ENCODE measurements at places on chromosomes 13 and 19.

GRCh38 chr13:90230311-90230710, 1117.2 kb upstream of the MIR17HG start:
- no peak for DNase-seq

GRCh38 chr19:18477974-18478373, 40.0 kb upstream of the ISYNA1 start:
- no peak for DNase-seq

GRCh38 chr13:50894012-50894411, 15.6 kb upstream of the RNASEH2B start:
- no peak for DNase-seq

DNA sequence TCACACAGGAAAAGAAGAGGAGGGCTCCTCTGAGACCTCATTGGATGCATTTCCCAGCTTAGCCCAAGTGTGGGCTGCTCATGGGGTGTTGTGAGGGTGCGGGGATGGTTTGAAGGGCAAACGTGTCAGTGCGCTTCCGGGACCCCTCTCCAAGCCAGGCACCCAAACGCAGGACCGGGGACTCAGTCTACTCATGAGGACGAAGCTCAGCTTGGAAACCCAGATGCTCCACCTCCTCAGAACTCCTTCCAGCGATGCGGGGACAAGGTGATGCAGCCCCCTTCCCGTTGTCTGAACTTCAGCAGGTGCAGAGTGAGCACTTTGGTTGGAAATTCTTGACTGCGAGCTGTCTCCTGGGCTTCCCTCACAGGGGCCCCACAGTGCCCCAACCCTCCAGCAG, 33.1 kb upstream of the MTIF3 start:
- no peak for DNase-seq

DNA sequence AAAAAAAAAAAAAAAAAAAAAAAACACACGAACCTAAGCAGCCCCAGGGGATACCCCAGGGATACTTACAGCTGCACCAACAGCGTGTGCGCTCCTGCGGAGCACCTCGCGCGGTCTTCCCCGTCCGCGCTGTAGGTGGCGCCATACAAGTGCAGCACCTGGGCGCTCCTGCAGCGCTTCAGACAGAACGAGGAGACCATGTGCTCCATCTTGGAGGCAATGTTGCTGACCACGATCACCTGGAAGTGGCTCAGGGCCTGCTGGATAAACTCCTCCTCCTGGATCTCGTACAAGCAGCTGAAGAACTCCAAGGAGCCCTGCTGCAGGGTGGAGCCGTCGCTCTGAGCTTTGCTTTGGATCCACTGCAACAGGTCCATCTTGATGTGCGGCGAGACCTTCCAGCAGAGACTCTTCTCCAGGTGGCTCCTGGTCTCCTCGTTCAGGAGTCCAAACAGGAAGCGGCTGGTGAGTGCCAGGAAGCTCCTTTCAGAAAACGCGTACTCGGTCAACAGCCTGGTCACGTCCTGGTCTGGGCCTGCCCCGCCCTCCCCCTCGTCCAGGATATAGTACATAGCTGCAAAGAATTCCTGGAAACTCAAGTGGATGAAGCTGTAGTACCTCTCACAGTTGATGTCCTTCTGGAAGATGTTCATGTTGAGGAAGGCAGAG, 14.5 kb downstream of the NLRP12 start:
- no peak for DNase-seq

- no peak for DNase-seq
Observed at GRCh38 chr13:43924549-43925245, 45.0 kb downstream of the LACC1 start.

GRCh38 chr13:37129866-37130265, 24.4 kb upstream of the CSNK1A1L start:
- DNase-seq = no peak

DNA sequence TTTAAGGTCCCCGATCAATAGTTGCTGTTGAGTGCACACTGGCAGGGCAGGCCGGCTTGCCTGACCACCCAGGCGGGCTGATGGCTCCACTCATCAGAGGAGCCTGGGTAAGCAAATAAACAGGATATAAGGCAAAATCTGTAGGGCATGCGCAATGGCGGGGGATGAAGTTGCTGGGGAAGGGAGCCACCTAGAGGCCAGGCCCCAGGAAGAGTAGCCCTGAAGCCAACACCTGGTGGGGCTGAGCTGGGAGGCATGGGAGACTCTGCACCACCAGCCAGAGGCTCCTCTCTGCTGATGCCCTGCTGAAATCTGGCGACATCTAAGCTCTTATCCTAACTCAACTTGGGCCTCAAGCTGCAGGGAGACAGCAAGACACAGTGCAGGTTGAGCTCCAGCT, 324.3 kb downstream of the ZNF536 start:
- DNase-seq = peak; percentile 11

GRCh38 chr13:20360041-20360491, 127.9 kb upstream of the GJB6 start:
- peak; percentile 8 for DNase-seq

GRCh38 chr19:18386543-18387271, 749 bp downstream of the GDF15 start:
- no peak for DNase-seq

DNA sequence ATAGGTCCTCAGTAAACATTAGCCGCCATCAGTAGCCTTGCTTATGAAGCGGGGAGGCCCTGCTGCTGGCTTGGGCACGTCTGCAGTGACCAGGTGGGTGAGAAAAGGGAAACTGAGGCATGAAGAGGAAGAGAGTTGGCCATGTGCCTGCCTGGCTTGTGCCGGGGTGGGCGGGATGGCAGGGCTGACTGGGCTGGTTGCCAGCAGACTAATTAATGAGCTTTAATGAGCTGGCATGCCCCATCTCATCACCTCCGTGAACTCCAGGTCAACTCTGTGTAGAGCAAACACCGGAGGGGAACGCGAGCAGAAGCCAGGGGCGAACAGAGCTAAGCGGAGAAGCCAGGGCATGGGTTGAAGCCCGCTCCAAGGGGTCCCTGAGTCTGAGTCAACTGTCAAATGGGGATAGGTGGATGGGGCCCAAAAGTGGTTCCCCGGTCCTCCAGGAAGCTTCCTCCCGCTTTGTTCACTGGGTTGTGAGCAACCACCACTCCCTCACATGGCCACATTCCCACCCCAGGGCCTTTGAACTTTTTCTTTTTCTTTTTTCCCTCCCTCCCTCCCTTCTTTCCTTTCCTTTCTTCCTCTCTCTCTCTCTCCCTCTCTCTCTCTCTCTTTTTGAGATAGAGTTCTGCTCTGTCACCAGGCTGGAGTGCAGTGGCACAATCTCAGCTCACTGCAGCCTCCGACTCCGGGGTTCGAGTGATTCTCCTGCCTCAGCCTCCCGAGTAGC, 8.7 kb downstream of the NR2F6 start:
- no peak for DNase-seq

GRCh38 chr13:35093356-35093755, 151.3 kb downstream of the NBEA start:
- no peak for DNase-seq

GRCh38 chr13:74243637-74244526, 109.7 kb upstream of the KLF12 start:
- peak; percentile 63 for DNase-seq

DNA sequence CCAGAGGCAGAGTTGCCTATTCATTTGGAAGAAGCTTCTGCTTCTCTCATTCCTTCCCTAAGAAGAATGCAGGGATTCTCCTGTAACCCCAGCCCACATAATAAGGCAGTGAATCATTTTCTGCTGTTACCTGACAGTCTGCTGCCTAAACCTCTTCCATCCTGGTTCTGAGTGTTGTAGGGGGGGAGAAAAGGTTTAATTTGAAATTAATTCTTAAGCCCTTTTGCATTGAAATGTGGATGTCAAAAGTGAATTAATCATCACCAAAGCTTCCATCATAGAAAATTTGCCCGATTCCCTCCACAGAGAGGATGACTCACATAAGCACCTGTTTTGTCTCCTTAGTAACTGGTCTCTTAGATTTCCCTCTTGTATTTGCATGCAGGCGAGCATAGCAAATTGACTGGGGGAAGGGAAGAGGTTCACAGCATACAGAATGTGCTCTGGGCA, 146.7 kb upstream of the FNDC3A start:
- peak; percentile 27 for DNase-seq

DNA sequence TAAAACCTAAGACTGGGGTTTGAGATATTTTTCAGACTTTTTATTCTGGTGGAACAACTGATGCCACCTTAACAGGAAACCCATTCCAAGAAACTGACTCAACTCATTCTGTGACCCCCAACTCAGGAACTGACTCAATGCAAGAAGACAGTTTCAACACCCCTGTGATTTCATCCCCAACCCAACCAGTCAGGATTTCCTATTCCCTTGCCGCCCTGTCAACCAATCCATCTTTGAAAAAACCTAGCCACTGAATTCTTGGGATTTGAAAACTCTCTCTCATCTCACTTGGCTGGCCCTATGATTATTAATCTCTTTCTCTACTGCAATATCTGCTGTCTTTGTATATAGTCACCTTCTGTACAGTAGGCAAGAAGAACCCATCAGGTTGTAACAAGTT, 1211.9 kb upstream of the ATXN8OS start:
- DNase-seq = no peak

GRCh38 chr19:48292798-48293197, 22.9 kb downstream of the ZNF114 start:
- no peak for DNase-seq

GRCh38 chr19:35153701-35154524, 622 bp upstream of the FXYD5 start:
- peak; percentile 68 for DNase-seq

GRCh38 chr13:112260108-112261055, 115.8 kb upstream of the SPACA7 start:
- no peak for DNase-seq

GRCh38 chr13:73464758-73465616, 406.2 kb downstream of the KLF5 start:
- no peak for DNase-seq

- no peak for DNase-seq
Observed at GRCh38 chr13:41678848-41679247, 221.5 kb downstream of the RGCC start.

GRCh38 chr13:20258208-20258962, 26.3 kb upstream of the GJB6 start:
- no peak for DNase-seq

GRCh38 chr19:8204961-8205360, 4.2 kb upstream of the CERS4 start:
- no peak for DNase-seq

DNA sequence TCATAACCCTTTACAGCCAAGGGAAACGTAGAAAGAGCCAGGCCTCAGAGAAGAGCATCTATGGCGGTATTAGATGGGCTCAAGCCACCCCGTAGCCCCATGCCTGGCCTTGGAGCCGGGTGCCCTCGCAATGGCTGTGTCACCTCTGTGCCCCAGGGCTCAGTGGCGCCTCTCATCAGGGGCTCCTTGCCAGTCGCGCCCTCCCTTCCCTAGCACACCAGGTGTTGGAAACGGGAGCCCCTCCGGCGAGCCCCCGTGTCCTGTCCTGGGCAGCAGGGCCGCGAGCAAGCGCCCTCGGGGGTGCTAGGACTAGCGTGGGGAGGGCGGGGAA, 453 bp downstream of the ZNF256 start:
- DNase-seq = no peak

DNA sequence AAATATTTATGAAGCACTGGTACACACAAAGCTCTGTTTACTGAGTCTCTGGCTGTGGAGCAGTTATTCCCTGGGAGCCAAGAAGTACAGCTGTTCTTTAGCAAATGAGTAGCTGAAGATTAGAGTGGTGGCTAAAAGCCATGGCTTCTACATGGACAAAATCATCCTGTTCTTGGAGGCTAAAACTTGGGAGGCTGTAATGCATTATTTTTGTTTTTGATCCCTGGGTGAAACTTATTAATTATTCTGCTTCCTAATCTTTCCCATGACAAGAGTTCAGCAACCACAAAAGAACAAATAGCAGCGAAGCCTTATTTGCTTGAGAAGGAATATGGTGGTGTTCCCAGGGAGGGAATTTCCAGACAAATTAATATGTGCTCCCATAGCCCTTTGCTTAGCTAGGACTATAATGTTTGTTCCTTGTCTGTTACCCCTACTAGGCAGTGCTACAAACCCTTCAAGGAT, 109.5 kb downstream of the DCT start:
- DNase-seq = no peak

- no peak for DNase-seq
Observed at GRCh38 chr13:113995051-113995601, 21.2 kb upstream of the C13orf46 start.

- no peak for DNase-seq
Observed at GRCh38 chr13:23600534-23600933, 30.3 kb downstream of the TNFRSF19 start.

DNA sequence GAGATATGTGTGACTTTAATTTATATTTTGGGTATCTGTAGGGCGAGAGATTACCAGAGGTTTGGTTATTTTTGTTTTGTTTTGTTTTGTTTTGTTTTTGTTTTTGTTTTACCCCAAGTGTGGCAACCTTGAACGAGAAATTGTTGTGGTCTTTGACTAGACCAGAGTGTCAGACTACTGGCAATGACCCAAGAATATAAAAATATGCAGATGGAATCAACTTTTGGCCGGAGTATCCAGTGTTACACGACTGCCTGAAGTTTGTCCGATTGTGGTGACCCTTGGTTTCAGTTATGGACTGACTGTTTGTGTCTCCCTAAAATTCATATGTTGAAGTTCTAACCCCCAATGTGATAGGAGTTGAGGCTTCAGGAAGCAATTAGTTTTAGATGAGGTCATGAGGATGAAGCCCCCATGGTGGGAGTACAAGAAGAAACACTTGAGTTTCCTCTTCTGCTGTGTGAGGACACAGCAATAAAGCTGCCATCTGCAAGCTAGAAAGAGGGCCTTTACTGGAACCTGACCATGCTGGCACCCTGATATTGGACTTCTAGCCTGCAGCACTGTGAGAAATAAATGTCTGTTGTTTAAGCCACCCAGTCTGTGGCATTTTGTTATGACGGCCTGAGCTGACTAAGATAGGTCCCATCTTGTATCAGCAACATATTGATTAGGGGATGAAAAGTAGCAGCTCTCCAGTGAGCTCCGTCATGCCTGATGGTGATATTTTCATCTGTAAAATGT, 261.7 kb downstream of the MTUS2 start:
- DNase-seq = no peak

DNA sequence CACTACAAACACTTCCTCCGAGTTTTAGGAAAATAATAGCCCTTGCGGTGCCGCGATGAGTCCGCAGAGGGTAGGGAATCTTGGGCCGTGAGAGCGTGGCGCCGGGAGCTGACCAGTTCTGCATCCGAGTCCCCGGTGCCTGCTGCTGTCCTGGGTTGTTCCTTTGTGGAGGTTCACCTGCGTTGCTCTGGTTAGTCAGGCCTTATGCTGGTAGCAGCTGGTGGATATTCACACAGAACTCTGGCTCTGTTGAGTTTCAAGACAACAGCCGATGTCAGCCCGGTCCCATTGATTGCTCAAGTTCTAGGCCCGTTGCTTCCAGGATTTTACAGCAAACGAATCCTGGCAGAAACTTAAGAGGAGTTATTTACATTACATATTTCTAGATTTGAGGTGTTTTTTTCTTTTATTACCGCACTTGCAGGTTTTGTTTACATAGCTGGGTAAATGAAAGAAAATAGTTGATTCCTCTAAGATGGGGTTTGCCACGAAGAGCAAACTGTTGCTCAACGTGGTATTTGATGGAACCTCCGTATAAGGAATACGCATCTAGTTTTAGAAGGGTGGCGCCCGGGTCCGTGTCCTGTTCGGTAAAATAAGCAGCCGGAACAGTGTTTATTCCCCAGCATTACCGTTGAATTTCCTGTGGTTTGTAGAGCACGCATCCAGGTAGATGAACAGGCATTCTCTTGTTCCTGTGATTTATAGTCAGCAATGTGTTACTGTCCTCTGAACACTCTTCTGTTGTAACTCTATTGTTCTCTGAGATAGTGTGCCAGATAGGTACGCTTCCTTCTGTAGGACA, 1.3 kb downstream of the CLDN10 start:
- DNase-seq = no peak

- peak; percentile 69 for DNase-seq
Observed at GRCh38 chr19:54188215-54188871, 1.0 kb downstream of the MBOAT7 start.
